Left kidney (tissue), 8 donors: ENCODE measurements at places on chromosomes 6 and 20.
A peak's percentile ranks its signal among the peaks of the same experiment; 100 is the strongest.

DNA sequence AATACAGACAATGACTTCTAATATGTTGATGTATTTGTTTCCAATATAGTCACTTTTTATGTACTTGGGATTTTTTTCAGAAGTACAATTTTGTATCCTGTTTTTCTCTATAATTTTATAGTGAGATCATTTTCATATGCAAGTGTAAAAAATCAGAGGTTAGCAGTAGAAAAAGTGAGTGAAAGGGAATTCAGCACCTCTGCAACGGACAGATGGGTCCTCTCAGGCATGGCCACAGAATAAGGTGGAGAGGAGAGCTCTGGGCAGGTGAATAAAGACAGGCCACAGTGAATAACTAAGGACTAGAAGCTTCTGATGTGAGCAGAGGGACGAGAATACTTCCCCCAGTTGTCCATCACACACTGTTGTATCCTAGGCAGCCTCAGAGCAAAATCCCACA lies 210.1 kb upstream of the CNR1 start:
- no peak for DNase-seq

GRCh38 chr6:116111552-116112528 lies 11.2 kb downstream of the NT5DC1 start:
- DNase-seq = no peak

DNA sequence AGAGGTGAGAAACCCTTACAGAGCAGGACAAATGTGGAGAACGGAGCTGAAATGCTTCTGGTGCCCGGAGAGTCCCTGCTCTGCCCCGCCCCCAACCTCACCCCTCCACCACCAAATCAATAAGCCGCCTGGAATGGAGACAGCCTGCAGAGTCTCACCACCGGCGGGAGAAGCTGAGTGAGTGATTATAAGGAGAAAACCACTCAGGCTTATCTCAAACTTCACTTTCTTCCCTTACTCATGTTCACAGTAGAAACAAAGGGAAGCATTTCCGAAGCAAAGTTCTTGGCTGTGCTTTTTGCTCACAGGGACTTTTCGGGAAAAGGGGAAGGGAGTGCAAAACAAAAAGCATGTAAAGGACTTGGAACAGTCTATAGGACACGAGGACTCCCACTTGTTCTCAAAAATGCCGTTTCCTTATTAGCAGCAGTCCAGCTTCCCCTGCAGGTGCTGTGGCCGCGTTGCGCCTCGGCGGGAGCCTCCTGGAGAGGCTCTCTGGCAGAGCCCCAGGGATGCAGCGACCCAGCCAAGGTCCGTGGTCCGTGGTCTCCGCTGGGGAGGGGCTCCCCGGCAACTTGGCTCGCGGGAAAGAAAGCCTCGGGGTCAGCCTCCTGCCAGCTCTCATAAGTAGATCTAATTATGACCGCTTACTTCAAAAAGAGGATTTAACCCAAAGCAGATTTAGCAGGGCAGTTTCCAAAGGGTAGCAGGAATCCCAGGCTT lies 64.8 kb upstream of the TMEM30A start:
- DNase-seq = peak; percentile 43

DNA sequence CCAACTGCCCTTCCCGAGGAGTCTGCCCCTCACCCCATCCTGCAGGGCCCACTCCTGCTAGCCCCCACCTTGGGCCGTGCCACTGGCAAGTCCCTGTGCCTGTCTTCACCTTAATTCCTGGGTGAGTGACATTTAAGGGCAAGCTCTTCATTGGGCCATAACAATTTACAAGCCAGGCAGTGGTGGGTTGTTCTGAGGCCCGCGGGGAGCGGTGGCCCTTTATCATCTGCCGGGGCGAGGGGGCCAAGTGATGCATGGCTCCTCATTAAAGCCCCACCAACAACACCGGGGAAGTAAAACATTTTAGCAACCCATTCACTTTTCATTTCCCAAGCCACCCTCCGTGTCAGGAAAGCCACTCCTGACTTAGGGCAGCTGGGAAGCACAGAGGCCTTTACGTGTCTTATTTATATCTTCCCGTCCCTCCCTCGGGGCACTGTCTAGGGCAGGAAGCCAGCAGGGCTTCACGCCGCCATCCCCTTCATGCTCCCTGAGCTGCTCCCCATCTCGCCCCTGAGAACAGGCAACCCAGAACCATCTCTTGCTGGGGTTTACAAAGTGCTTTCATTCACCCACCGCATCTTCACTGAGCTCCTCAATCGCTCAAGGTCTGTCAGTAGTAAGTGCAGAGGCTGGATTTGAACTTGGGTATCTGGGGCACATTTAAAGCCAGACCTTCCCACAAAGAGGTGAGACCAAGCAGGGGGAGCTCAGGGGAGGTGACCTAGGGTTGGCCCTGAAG lies 55.5 kb upstream of the CCDC167 start:
- DNase-seq = no peak

GRCh38 chr6:104829183-104829958 lies 30.3 kb downstream of the HACE1 start:
- DNase-seq = no peak
